Epithelial cell of proximal tubule (primary cell): ENCODE measurements at places on chromosomes 5 and 9. TPM values are rescaled to one million over a fixed set of nuclear protein-coding genes. Genes with fewer than 3 reads are reported as not detected.

PCDHGB2 gene
- 0.43 and 0.98 TPM in 2 replicates for total RNA-seq

C5orf58 gene
- total RNA-seq = not detected in 2 replicates

IL5 gene
- not detected in 2 replicates for total RNA-seq

DNM1 gene
- total RNA-seq = 2.6 and 16.7 TPM in 2 replicates

PCDHB8 gene
- not detected in 2 replicates for total RNA-seq

CDH6 gene
- total RNA-seq = 12.5 and 34.9 TPM in 2 replicates

REXO4 gene
- total RNA-seq = 24.4 and 30.4 TPM in 2 replicates

CCL21 gene
- total RNA-seq = not detected in 2 replicates

TRPM6 gene
- total RNA-seq = 0.22 and 1.6 TPM in 2 replicates

PCDH12 gene
- total RNA-seq = under 0.01 TPM in 2 replicates

LCN1 gene
- not detected in 2 replicates for total RNA-seq

TLR4 gene
- total RNA-seq = 1.7 and 7.2 TPM in 2 replicates

RNF208 gene
- total RNA-seq = 0.22 and 1.5 TPM in 2 replicates

IL3 gene
- total RNA-seq = not detected in 2 replicates

TRIP13 gene
- 66.7 and 99.9 TPM in 2 replicates for total RNA-seq

RGMB gene
- 19.5 and 20.9 TPM in 2 replicates for total RNA-seq

SNCB gene
- 0.17 TPM in 1 of 2 replicates, not detected in the other for total RNA-seq

IFNA21 gene
- not detected in 2 replicates for total RNA-seq

HAVCR1 gene
- 11.4 and 25.8 TPM in 2 replicates for total RNA-seq

NMUR2 gene
- total RNA-seq = 0.22 TPM in 1 of 2 replicates, not detected in the other

SPRY4 gene
- 10.9 and 19.9 TPM in 2 replicates for total RNA-seq

RASGEF1C gene
- total RNA-seq = not detected in 2 replicates

FUBP3 gene
- 22.7 and 32.3 TPM in 2 replicates for total RNA-seq

OLFM1 gene
- not detected in 2 replicates for total RNA-seq

DMAC1 gene
- 12.1 and 13.4 TPM in 2 replicates for total RNA-seq

CYLC2 gene
- total RNA-seq = not detected in 2 replicates

FCN1 gene
- not detected in 2 replicates for total RNA-seq

SLC6A7 gene
- not detected in 2 replicates for total RNA-seq

RNF20 gene
- total RNA-seq = 17.3 and 23.1 TPM in 2 replicates

DMGDH gene
- total RNA-seq = 0.80 and 1.9 TPM in 2 replicates

CARTPT gene
- total RNA-seq = not detected in 2 replicates

SLCO6A1 gene
- total RNA-seq = not detected in 2 replicates

ACER2 gene
- total RNA-seq = 1.3 and 4.1 TPM in 2 replicates

SCGB3A2 gene
- not detected in 2 replicates for total RNA-seq

PRKAA1 gene
- total RNA-seq = 30.5 and 38.5 TPM in 2 replicates

NRARP gene
- total RNA-seq = 2.2 and 4.9 TPM in 2 replicates

ORM2 gene
- not detected in 2 replicates for total RNA-seq

IL7R gene
- total RNA-seq = 0.12 and 1.6 TPM in 2 replicates

TNFAIP8 gene
- total RNA-seq = 60.9 and 84.9 TPM in 2 replicates
